ENCODE measurements at places on chromosomes 3 and 15.

- peak; percentile 54 for DNase-seq
Observed at GRCh38 chr3:112437146-112438022, 61.9 kb downstream of the BTLA start.

DNA sequence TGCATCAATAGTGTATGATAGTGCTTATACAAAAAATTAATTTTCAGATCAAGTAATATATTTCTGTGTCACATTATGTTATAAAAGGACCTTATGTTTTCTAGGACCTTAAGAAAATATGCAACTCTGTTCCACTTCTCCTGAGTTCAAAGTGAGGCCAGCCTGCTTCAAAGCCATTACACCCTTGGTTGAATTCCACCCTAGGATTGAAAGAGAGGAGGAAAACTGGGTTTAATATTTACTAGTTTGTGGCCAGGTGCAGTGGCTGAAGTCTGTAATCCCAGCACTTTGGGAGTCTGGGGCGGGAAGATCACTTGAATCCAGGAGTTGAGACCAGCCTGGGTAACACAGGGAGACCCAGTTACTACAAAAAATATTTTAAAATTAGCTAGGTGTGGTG, 32.9 kb upstream of the NR1I2 start:
- no peak for DNase-seq

DNA sequence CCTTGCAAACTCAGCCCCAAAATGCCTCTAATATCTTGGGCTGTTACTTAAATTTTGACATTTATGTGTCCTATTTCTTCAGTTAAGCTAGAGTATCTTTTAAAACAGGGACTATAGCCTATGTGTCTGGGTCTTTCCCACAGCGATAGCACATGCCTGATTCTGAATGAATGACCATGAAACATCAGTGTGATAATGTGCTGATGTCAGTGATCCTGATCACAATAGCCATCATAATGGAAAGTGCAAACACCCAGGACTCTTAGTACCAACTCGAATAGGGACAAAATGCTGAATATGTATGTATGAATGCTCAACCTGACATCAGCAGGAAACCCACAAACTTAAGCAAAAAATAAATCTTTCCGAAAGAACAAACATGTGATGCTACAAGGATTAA, 537.4 kb downstream of the IGSF11 start:
- DNase-seq = no peak

DNA sequence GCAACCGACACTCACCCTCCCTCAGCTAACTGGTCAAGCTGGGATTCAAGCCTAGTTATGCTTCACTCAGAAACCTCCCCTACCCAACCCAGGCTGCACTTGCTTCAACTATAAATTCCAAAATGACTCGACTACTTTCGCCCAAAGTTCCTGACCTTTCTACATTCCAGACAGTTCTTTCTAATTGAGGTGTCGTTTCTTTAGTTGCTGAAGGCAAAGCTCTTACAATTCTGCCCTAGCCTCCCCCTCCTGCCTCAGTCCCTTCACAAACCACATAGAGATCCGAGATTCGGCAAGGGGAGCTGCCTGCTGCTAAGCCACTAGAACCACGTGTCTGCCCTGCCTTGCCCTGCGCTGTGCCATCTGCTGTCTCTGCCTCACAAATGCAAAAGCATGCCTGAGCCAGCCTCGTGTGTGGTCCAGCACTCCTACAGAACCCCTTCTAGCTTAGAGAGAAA, 74.7 kb upstream of the SH3GL3 start:
- DNase-seq = peak; percentile 59

- no peak for DNase-seq
Observed at GRCh38 chr3:38828681-38829080, 12.7 kb upstream of the SCN10A start.

DNA sequence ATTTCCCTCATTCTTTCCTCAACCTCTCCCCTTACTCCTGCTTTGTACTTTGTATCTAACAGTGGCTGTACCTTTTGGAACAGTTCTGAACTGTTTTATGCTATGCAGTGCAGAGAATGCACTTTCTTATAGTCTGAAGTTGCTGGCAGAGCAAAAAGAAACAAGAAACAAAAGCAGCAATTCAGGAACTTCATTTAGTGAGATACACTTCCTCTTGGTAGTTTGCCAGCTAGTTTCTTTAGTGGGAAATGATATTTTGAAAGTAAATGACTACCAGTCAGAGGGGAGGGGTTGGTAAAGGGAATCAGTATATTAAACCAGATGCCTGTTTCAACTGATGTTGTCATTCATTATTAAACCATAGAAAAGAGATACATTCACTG, 55.0 kb upstream of the CHD2 start:
- peak; percentile 28 for DNase-seq

GRCh38 chr15:64355348-64355943, 527 bp downstream of the CSNK1G1 start:
- DNase-seq = peak; percentile 41
